ENCODE measurements at places on chromosomes 2 and 18.

DNA sequence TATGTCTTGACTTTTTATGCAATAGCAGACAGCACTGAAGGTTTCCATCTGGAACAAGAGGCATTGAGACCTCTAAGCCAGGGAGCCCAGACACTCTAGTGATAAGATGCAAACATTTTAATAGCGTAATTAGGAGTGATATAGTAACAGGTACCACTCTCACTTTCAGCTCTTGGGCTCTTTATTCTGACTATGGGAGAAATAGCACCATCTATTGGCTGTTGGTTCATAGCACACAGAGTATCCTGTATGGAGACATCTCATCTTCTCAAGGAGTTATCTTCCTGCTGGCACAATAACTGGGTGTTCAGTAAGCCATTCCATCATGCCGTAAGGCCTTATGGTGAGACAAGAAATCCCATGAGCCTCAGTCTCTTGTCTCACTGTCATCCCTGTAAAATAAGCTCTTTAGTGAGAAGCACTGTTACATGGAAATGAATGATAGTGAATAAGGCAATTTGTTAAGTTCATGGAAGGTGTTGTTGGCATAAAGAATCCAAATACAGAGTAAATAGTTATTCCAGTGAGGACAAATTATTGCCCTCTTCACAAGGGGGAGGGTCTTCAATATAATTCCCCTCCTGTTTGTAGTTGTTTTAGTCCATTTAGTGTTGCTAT lies 48.3 kb downstream of the THUMPD2 start:
- DNase-seq: no peak

DNA sequence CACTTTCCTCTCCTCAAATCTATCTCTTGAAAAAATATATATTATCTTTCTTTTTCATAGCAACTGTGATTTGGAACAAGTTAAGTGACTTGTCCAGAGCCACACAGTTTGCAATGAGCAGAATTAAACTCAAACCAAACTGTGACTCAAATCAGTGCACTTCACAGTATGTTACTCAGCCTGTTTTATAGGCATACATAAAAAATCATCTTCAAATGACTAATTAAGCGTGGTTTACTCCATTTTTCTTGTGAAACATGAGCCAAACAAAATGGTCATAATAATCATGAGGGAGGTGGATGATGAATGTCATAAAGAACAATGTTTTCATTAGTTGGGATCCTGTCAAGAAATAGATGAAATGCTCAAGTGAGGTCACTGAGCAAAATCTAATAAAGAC lies 6.1 kb upstream of the CCDC178 start:
- DNase-seq: no peak

DNA sequence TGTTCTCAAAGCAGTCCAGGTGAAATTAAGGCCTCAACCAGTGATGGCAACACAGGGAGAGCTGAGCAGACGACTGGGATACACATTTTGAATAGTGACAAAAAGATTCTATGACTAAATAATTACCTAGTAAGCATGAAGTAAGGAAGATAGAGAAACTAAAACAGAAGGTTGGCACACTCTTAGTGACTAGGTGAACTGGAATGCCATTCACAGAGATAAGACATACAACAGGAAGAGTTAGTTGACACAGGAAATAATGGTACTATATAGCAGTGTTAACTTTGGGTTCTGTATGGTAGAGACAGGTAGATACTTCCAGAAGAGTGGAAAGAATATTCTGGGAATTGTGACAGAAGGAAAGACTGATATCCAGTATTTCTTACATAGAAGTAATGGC lies 181.8 kb upstream of the NT5C1B start:
- DNase-seq: no peak

DNA sequence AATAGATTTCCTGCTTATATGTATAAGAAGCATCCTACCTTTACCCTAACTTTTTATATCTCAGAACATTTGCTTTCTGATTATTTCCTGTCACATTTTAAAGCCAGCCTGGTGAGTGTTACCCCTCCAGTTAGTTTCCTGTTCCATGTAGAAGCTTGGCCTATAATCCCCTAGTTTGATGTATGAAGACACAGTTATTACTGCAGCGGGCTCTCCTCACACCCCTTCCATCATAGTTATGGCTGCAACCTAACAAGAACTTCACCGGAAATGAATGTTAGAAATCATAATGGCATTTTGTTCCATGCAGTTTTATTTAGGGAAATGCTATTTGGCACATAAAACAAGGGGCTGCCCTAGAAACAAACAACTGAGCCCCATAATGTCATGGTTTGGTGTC lies 400.2 kb upstream of the SETBP1 start:
- no peak for DNase-seq
